HTR-8/SVneo (cell line): ENCODE measurements at places on chromosomes 7 and 10.

GRCh38 chr7:44386139-44386913, 60.9 kb upstream of the CAMK2B start:
- no peak for DNase-seq

DNA sequence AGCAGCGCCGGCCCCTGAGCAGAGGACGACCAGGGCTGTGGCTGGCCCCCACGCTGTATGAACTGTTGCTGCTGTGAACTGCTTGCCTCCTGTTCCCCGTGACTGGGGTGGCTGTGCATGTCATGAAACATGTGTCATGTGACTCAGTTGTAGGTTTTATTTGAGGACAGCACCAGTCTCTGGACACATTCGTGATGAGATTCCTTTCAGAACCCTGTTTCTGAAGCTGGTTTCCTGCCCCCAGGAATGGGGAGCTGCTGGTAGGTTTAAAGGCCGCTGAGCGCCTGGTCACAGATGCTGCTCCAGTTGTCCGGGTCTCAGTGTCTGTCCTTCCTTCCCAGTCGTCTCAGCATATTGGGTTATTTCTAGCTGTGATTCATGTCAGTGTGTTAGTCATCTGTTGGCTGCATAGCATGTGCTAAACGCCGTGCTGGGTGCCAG, 79.1 kb upstream of the PPIF start:
- DNase-seq: no peak

GRCh38 chr10:32995751-32996150, 37.7 kb upstream of the ITGB1 start:
- DNase-seq: no peak

DNA sequence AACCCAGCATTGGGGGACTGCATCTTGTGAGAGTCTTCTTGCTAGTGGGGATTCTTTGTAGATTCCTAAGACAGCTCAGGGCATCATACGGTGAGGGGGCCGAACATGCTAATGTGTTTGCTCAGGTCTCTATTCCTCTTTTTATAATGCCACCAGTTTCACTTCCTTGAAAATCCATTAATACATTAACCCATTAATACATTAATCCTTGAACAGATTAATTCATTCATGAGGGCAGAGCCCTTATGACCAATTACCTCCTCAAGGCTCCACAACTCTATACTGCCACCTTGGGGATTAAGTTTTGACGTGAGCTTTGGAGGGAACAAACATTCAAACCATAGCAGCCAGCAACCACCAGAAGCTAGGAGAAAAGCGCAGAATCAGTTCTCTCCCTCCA, 67.2 kb upstream of the POT1 start:
- DNase-seq: no peak

GRCh38 chr7:23358152-23358674, 59.1 kb downstream of the MALSU1 start:
- no peak for DNase-seq

DNA sequence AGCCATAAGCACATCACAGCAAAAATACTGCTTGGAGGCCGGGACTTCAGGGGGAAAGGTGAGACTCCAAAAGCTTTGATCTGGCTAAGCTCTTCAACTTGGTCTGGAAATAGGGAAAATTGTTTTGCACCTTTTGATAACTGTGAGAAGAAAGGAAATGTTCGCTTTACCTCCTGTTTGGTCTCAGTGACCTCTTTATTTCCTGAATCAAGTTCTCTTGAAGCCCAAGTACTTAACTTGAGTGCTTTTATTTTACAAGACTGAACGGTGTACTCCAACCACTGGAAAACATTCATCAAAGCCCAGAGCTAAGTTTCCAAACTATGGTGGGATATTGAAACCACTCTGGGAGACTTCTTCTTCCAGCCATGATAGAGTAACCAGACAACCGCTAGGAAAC, 5.3 kb downstream of the C10orf90 start:
- DNase-seq: no peak

DNA sequence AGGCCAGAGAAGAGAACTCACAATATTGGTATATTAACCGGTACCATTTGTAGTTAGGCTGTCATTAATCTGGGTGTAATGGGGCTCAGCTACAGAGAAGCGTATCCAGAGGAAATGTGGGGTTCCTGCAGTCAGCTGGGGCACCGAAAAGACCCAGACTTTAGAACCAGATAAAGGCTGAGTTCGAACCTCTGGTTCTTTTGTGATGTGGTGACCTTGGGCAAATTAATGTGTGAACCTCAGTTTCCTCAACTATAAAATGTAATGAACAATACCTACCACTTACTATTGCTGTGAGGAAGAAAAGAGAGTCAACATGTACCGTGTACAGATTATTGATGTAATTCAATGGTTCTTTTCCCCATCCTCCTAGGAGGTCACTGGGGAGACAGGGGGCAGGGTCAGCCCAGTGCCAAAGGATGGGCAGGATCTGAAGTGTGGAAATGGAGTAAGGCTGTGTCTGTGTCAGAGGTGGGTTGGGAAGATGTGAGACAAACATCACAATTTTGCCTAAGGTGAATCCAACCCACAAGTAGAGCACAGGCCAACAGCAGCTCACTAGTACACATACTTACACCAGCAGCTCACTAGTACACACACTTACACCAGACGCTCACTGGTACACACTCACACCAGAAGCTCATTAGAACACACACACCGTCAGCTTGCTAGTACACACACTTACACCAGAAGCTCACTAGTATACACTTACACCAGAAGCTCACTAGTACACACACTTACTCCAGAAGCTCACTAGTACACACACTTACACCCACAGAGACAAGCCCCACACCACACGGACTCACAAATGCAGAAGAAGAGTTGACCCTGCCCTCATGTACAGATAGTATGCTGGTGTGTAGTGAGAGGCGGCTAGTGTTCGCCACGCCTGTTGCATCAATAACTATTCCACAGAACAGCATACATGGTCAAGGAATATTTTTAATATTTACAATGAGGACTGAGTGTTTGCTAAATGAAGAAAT, 28.0 kb downstream of the PRSS2 start:
- no peak for DNase-seq

GRCh38 chr7:70684173-70684572, 447.8 kb upstream of the GALNT17 start:
- DNase-seq: no peak

GRCh38 chr7:29881724-29882123, 75.4 kb downstream of the WIPF3 start:
- no peak for DNase-seq

DNA sequence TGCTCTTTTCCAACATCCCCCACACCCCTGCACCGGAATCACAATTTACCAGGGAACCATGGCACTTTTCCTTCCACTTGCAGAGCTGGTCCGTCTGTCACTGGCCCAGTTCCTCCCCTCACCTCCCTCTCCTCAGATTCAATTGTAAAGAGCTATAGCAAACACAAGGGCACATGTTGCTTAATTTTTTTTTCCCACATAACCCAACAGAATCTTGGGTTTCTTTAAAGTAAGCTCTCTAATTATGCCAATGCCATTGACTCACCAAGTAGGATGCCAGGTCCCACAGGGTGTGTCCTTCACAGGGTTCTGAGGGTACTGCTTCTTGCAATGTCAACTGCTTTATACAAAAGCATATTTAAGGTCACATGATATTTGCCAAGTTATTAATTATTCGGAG, 262.2 kb downstream of the AUTS2 start:
- no peak for DNase-seq

GRCh38 chr10:102691285-102692066, 22.7 kb downstream of the ARL3 start:
- DNase-seq: no peak

DNA sequence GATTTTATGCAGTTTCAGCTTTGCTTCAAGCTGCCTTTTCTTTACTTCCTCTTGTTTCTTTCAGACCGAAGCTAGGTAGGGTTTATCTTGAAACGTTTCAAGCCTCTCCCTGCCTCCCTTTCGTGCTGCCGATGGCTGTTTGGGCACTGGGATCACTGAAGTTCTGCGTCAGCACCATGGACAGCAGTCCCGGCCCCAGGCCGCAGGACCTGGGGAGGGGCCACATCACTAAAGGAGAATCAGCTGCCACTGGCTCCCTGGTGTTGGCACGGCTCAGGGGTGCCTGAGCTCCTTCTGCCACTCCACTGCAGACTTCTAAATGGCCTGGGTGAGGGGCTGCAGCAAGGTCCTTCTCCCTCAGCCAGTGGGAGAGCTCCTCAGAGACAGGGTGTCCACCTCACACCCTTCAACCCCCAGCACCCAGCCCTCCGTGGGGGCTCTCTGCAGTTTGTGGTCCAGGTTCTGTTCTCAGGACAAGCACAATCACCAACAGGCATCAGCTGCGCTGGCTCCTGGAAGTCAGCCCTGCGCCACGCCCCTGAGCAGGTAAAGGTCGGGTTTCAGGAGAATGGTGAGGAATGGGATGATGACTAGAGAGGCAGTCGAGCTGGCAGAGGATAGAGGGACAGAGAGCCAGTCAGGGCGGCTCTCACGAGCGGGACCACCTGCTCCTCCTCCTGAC, 387.2 kb downstream of the TCERG1L start:
- no peak for DNase-seq
